D721Med (cell line): ENCODE measurements at places on chromosomes 5 and 9.

DNA sequence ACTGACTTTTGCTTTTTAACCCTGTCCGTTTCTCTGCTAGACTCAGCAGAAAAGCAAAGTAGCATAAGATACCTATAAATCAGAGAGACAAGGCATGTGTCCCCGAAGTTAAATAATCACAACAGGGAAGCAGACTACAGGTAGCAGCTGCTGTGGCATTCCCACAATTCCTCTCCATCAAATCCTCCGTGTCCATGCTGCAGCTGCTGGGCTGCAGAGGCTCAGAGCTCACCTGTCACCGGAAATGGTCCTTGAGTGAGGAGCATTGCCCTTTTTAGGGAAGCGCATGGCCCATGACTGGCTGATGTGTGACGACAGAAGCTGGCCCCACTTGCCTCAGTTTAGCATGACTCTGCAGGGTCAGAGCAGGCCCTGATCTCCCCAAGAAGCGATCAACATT is 125.0 kb downstream of the MSX2 start:
- no peak for DNase-seq

DNA sequence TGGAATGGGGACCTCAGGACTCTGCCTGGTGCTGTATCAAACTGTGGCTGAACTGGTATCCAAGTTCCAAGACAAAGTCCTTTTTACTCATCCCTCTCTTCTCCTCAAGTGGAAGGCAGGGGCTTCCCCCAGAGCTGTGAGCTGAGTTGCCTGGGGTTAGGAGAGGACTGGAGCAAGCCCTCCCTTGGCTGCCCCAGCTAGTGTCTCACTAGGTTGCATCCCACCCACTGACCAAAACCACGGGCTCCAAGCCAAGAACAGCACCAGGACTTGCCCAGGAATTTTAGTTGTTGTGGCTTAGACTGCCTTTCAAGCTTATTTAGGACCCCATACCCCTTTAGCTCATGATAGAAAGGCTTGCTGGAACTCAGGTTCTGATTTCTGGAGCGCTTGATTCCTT is 158.7 kb upstream of the TNC start:
- no peak for DNase-seq

DNA sequence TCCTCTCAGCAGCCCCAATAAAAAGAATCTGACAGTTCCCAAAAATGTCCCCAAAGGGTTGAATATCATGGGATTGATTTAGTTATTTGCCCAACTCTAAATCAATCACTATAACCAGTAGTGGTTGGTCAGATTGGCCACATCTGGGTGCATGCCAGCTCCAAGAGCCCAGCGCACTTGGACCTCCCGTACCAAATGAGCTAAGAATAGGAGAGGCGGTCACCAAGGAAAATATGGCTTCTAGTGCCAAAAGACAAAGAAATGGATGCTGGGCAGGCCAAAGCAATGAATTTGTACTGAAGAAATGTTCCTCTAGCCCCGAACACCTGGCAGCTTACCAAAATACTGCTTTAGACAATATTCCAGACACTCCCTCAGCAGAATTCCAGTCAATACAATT is 80.3 kb downstream of the RCL1 start:
- no peak for DNase-seq

GRCh38 chr9:110041452-110041851 is 166.5 kb downstream of the C9orf152 start:
- no peak for DNase-seq

DNA sequence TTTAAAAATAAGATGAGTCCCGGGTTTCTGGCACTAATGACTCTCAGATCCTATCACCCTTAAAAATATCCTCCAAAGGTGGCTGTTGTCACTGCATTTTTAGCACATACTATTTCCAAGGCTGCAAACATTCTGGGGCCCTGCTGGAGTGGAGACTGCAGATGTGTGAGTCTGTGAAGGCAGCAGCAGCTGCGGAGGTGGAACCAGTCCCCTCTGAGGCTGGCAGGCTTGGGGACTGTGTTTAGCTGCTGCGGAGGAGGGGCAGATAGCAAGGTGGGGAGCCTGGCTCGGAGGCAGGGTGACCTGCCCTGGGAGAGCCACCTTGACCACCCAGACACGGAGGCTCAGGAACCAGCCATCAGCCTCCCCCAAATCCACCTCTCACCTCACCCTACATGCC is 77.0 kb downstream of the C5orf15 start:
- DNase-seq, result no peak

DNA sequence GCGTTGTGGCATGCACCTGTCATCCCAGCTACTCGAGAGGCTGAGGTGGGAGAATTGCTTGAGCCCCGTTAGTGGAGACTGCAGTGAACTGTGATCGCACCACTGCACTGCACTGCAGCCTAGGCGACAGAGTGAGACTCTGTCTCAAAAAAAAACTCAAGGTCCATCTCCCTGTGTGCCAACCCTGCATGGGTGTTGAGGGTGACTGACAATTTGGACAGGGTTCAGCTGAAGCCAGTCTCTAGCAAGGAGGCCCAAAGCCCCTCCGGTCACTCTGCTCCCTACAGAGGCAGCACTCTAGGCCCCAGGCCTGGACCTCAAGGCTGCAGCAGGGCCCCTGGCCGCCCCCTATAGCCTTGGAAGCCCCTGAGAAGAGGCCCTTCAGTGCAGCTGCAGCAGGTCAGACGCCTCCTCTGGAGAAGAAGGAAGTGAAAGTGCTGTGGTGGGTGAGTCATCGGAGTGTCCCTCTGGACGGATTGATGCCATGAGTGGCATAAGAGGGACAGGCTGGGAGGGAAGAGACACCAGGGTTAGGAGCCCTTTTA is 39.2 kb upstream of the NEK6 start:
- no peak for DNase-seq

DNA sequence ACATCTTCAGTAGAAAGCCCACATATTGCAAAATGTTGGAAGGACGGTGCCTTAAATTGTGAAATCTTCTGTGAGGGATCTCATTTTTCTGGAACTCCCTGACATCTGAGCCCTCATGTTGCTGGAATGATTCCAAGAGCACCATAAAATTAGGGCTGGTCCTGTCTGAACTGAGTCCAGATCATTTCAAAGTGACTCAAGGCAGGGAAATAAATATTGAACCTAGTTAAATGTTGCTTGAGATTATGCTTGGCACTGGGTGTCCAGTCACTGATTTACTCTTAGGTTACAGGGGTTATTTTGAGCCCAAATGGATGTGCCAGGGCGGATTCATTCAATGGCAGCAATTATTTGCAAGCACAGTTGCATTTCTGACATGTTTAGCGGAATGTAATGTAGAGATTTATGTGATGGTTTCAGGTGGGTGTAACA is 437.0 kb downstream of the PIK3R1 start:
- DNase-seq, result no peak

DNA sequence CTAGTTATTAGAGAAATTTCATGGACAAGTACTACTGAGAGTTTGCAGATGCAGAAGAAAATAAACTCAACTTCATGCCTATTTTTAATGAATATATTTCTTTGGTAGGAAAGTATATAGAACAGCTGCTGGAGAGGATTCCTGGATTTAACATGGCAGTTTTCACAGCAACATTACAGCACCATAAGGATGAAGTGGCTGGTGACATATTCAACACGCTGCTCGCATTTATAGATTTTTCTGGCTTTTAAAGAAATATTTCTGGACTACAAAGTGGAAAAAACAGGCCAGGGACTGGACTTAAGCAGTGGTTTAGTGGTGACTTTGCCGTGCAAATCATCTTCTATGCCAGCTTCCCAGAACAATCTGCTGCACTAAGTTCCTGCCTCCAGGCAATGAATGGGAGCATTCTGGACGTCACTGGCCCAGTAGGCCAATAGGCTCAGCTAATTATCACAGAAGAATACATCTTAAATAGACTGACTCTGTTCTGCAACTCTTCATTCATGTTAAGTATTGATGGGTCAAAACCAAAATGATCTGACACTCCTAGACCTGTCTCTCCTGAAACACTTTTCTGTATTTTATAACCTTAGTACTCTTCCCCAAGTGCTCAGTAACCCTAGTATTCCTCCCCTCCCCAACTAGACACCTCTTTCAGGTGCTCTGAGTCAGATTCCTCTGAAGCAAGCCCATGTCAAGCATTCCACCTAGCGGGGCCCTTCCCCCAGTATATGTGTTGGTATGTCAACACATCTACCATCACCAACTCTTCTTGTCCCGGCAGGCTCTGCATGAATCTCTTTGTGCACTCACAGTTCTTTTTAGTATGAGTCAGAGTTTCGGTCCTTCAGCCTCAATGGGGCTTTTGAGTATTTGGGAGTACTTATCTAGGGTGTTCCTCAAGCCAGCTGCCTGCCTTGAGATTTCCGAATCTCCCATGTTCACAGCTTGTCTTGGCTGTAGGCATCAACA is 625.5 kb downstream of the CHSY3 start:
- DNase-seq, result no peak

DNA sequence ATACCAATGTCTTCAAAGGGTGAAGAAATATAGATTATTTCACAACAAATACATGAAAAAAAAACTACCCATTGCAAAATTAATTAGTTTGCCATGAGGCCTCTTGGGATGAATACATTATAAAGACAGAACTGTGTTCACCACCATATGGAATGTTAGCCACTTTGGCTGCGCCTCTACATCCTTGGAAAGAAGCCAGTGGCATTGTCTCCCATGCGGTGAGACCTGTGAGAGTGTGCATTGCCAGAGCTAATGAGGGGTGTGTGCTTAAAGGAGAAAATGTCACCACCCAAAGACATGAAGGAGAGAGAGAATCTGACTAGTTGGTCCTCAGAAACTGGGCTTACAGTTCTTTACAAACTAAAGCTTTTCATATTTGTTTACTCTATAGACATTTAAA is 110.6 kb downstream of the PLPPR1 start:
- DNase-seq, result no peak

GRCh38 chr5:91332267-91333045 is 50.7 kb downstream of the ARRDC3 start:
- DNase-seq, result no peak

- DNase-seq, result peak; percentile 47
These were observed 17.0 kb downstream of the FRMPD1 start for GRCh38 chr9:37667706-37668105.

GRCh38 chr5:30956251-30956650 is 237.2 kb upstream of the CDH6 start:
- DNase-seq, result no peak
